Stimulated activated CD8-positive, alpha-beta memory T cell treated with anti-CD3 and anti-CD28 coated beads, Interleukin-4, amount 100 ng/mL, for 4 hours (primary cell): ENCODE measurements at places on chromosomes 1 and 21.

GRCh38 chr1:244329591-244330317, 122.0 kb downstream of the ADSS2 start:
- DNase-seq = no peak

GRCh38 chr1:207328004-207328403, 6.5 kb downstream of the CD55 start:
- DNase-seq = no peak

DNA sequence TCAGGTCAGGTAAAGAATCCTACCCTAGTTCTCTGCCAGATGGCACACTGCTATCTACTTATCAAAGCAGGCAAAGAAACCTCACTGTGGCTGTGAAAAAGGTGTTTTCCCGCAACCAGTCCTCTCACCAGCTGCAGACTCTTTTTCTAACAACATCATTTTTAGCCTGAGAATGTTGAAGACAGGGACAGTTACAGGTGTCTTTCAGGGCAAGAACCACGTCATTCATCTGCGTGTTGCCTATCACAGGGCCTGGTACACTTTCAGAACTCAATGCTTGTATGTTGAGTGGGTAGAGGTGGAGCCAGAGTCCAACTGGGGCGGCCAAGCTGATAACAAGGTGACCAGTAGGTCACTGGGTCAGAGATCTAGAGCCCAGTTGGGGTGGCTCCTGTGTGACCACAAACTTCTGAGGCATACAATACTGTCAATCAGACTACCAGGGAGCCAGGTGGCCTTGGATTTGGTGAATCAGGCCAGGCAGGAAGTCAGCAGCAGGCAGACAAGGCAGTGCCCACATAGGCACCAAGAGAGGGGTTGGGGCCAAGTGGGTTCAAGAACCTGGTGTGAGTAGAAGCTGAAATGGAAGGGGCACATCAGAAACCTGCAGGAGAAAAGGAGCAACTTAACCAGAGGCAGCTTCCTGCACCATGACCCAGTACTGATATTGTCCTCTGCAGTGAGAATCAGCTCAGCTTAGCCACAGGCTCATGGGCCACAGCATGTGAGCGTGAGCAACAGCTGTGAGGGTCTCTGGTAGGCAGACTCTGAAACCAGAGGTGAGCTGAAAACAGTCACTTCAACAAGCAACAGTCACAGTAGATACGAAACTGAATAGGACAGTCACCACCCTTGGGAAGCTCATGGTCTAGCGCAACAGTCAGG, 123.6 kb downstream of the DTL start:
- DNase-seq = no peak

GRCh38 chr1:89996450-89997110, 1.7 kb downstream of the ZNF326 start:
- DNase-seq = no peak

GRCh38 chr21:31945546-31945945, 72.7 kb downstream of the HUNK start:
- no peak for DNase-seq

DNA sequence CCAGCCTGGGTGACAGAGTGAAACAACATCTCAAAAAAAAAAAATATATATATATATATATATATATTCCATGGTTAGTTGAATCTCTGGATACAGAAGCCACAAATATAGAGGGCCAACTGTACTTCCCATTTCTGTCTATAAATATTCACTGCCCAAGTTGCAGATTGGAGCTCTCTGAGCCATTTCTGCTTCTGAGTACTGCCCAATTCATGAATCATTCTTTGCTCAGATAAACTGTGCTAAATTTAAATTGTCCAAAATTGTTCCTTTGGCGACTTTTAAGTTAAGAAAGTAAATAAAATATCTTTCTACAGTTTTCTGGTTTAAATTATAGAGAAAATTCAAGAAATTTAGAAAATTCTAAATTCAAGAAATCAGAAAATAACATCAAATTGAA, 23.2 kb upstream of the C1orf146 start:
- no peak for DNase-seq

GRCh38 chr1:246051909-246052518, 455.1 kb downstream of the SMYD3 start:
- DNase-seq = no peak

GRCh38 chr1:28178690-28179485, 2.4 kb upstream of the PTAFR start:
- no peak for DNase-seq

DNA sequence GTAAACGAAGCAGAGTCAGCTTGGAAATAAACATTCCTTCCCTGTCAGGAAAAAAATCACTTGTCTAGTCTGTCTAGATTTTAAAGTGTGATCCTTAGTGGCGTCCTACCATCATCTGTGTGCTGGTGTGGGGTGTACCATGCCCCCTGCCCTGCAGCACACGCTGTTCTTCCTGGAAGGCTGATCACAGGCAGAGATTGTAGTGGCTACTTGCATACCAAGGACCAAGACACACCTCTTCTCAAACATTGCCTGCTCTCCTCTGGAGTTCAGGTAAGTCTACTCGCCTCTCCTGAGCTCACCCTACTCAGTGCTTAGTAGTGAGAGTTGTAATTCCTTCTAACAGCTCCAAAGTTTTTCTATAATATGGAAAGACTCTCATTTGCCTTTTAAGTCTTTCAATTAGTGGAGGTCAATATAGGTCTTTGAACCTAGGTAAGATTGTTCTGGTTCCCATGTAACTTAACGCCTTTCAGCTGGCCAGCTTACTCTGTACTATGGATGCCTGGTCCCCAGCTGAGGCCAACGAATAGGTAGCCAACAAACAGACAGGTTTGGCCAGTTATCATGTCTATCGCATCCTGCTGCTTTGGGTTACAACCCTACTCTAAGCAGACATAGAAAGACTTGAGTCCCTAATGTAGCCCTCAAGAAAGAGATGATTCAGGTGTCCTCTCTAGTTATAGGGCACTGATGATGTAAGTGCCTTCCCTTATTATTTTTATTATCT, 55.4 kb downstream of the XCL1 start:
- DNase-seq = no peak

GRCh38 chr1:246283771-246284410, 223.2 kb downstream of the SMYD3 start:
- no peak for DNase-seq

GRCh38 chr1:112285746-112286145, 110.3 kb upstream of the CTTNBP2NL start:
- no peak for DNase-seq

GRCh38 chr1:171472183-171472647, 13.1 kb upstream of the PRRC2C start:
- no peak for DNase-seq

- DNase-seq = no peak
Observed at GRCh38 chr21:25176637-25177412, 430.5 kb downstream of the MRPL39 start.

DNA sequence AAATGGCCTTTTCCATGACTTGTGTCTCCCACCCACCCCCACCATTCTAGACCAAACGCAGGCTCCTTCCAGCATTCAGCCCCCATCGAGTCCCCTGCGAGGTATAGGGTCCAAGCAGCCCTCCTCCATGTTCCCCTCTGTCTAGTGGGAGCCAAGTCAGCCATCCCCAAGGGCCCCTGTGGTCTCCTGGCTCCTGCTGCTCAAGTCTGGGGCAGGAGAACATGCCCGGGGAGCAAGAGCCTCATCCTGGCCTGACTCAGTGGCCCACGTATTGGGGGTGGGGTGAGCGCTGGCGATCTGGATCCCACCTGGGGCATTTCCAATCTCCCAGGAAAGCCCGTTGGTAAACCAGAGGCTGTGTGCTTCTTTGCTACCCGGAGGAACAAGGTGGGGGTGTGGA, 4.1 kb upstream of the PRDM16 start:
- DNase-seq = no peak

GRCh38 chr1:151143057-151143435, 3.4 kb downstream of the SEMA6C start:
- DNase-seq = no peak

GRCh38 chr1:64961923-64962322, 4.4 kb downstream of the JAK1 start:
- DNase-seq = no peak
